ENCODE measurements at places on chromosomes 6 and 20. TPM values are rescaled to one million over a fixed set of nuclear protein-coding genes. Genes with fewer than 3 reads are reported as not detected.

- H3K4me3 ChIP-seq: no peak overlapping the region
- no peaks in the 10 kb centered on the region for H3K36me3 ChIP-seq
- H3K27me3 ChIP-seq: no peaks in the 10 kb centered on the region
- no peaks in the 10 kb centered on the region for H3K4me1 ChIP-seq
- H3K27ac ChIP-seq: no peak overlapping the region
Observed at GRCh38 chr20:14210146-14210545, 127.3 kb downstream of the FLRT3 start.

GRCh38 chr20:60883496-60883895 is 368.6 kb upstream of the CDH4 start:
- H3K4me3 ChIP-seq: no peak overlapping the region
- no peaks in the 10 kb centered on the region for H3K36me3 ChIP-seq
- H3K27me3 ChIP-seq: no peaks in the 10 kb centered on the region
- no peaks in the 10 kb centered on the region for H3K4me1 ChIP-seq
- no peak for DNase-seq

DNA sequence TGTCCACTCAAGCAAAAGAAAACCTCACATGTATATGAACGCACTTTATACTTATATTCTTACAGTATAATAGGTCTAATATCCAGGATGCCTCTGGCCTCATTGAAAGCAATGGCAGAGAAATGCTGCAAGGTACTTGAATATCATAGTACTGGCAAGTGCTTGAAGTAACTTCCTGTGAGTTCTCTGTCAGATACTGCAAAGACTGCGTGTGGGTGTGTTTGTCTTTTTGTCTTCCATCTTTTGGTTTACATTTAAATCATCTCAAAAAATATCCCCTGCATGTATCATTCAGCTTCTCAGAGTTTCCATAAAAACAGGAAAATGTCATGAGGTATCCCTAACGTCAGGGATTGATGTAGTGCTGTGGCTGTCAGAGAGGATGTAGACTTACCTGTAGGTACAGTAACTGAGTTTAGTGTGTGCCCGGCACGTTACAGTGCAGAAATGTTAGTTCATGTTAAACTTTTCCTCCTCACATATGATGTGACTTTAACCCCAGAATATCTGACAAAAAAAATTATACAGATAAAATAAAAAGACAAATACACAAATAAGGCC is 184.3 kb downstream of the DST start:
- no peak overlapping the region for H3K27ac ChIP-seq
- H3K27me3 ChIP-seq: no peaks in the 10 kb centered on the region
- DNase-seq: no peak
- H3K4me1 ChIP-seq: no peaks in the 10 kb centered on the region
- no peak overlapping the region for H3K4me3 ChIP-seq

PNLDC1 gene
- polyA plus RNA-seq: 0.20 TPM

ATP5F1E gene
- polyA plus RNA-seq: 71.1 TPM

- no peak for DNase-seq
- H3K4me1 ChIP-seq: no peaks in the 10 kb centered on the region
- H3K36me3 ChIP-seq: no peaks in the 10 kb centered on the region
- H3K27me3 ChIP-seq: no peaks in the 10 kb centered on the region
Observed at GRCh38 chr6:1216488-1216974, 95.4 kb upstream of the FOXQ1 start.

PTGIS gene
- 0.15 TPM for polyA plus RNA-seq

SLC17A3 gene
- not detected for polyA plus RNA-seq

MAP7 gene
- 0.67 TPM for polyA plus RNA-seq

LTA gene
- 9.2 TPM for polyA plus RNA-seq

APMAP gene
- 26.5 TPM for polyA plus RNA-seq

CPNE5 gene
- 11.9 TPM for polyA plus RNA-seq

- H3K27ac ChIP-seq: no peak overlapping the region
- no peaks in the 10 kb centered on the region for H3K4me1 ChIP-seq
- H3K4me3 ChIP-seq: no peak overlapping the region
- no peaks in the 10 kb centered on the region for H3K36me3 ChIP-seq
- DNase-seq: no peak
Observed at GRCh38 chr6:52108128-52108527, 20.7 kb upstream of the PKHD1 start.

GRCh38 chr20:1164871-1165270 is 19.9 kb downstream of the TMEM74B start:
- H3K36me3 ChIP-seq: peaks cover 92% of the 10 kb centered on the region
- H3K27me3 ChIP-seq: no peaks in the 10 kb centered on the region
- H3K4me1 ChIP-seq: no peaks in the 10 kb centered on the region
- no peak overlapping the region for H3K4me3 ChIP-seq
- DNase-seq: no peak

TP53TG5 gene
- polyA plus RNA-seq: not detected

GRCh38 chr6:80145921-80146320 is 39.5 kb downstream of the BCKDHB start:
- DNase-seq: no peak
- H3K27ac ChIP-seq: no peak overlapping the region
- H3K4me3 ChIP-seq: no peak overlapping the region

GRCh38 chr6:137980777-137981176 is 113.7 kb downstream of the TNFAIP3 start:
- no peak overlapping the region for H3K4me3 ChIP-seq
- H3K36me3 ChIP-seq: no peaks in the 10 kb centered on the region
- no peaks in the 10 kb centered on the region for H3K27me3 ChIP-seq
- no peak overlapping the region for H3K27ac ChIP-seq

- H3K27me3 ChIP-seq: no peaks in the 10 kb centered on the region
- H3K36me3 ChIP-seq: no peaks in the 10 kb centered on the region
- no peaks in the 10 kb centered on the region for H3K4me1 ChIP-seq
- DNase-seq: no peak
Observed at GRCh38 chr6:55826941-55827340, 48.4 kb downstream of the BMP5 start.

DNA sequence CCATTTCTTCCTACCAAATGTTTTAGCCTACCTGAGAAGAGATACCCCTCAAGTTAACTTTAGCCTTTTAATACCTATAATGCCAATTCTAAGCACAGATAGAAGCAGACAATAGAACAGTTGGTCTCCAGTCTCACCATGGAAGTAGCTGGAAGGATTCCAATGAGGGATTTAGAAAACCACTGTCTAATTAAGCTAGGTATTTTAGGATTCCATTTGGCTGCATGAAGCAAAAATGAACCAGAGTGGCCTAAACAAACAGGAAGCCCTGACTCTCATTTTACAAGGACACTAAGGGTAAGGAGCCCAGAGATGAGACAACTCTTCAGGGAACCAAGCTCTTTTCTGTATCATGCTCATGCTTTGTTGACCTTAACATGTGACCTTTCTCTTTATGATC is 199.2 kb downstream of the ALDH8A1 start:
- DNase-seq: no peak
- no peak overlapping the region for H3K27ac ChIP-seq
- no peaks in the 10 kb centered on the region for H3K4me1 ChIP-seq
- no peaks in the 10 kb centered on the region for H3K36me3 ChIP-seq

- no peak for DNase-seq
- H3K4me1 ChIP-seq: no peaks in the 10 kb centered on the region
- H3K36me3 ChIP-seq: no peaks in the 10 kb centered on the region
Observed at GRCh38 chr20:43304598-43304997, 114.9 kb upstream of the PTPRT start.

DNA sequence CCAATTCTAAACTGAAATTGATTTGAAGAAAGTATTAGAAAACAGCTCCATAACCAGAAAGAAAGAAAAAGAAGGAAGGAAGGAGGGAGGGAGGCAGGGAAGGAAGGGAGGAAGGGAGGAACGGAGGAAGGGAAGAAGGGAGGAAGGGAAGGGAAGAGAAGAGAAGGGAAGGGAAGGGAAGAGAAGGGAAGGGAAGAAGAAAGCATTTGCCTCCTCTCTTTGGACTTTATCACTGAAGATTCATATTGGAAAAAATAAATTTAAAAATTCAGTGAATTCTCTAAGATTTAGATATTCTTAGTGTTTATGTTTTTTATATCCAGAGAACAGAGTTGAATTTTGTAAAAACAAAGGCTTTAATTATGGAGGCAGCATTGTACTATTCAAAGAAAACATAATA is 68.5 kb upstream of the NXT1 start:
- DNase-seq: no peak
- H3K4me1 ChIP-seq: no peaks in the 10 kb centered on the region
- H3K4me3 ChIP-seq: no peak overlapping the region
- no peaks in the 10 kb centered on the region for H3K36me3 ChIP-seq
- no peak overlapping the region for H3K27ac ChIP-seq
- no peaks in the 10 kb centered on the region for H3K27me3 ChIP-seq

DNA sequence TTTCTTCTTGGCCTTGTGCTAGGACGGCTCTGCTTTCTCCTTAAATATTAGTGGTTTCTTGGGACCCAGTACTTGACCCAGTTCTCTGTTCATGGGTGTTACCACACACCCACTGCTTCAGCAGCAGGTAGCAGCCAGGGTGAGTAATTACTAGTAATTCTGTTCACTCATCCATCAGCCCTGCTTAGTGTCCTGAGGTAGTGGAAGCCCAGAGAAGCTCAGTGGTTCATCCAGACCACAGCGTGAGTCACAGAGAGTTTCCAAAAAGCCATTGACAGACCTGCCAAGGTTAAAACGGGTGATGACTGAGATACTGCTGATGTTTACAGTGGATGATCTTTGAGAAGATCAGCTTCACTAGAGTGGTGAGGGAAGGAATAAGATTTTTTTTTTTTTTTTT is 51.7 kb upstream of the HINT3 start:
- no peaks in the 10 kb centered on the region for H3K27me3 ChIP-seq
- H3K27ac ChIP-seq: no peak overlapping the region
- no peaks in the 10 kb centered on the region for H3K36me3 ChIP-seq
- H3K4me1 ChIP-seq: peaks cover 6% of the 10 kb centered on the region
- H3K4me3 ChIP-seq: no peak overlapping the region

DNA sequence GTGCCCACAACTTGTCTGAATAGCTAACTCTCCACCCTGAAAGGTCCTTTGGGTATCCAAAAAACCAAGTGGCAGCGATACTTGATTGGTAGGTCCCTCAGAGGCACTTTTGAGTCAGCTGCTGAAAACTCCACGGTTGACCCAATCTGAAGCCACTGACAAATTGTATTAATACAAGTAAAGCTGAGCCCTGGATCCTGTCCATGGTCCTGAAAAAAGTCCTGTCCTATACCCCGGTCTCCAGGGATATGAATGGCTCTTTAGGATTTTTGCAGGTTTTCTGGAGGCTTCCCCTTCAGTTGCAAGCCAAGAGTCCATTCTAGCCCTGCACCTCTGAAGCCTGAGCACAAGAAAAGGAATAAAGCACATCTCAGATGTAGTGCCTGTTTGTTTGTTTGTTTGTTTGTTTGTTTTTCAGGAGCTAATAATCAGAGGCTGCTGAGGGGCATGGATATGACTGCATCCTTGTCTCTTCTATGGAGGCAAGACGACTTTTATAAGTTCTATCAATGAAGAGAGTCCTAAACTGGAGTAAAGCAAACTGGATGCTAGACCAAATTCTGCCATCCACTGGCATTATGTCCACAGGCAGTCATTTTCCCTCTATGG is 1.7 kb upstream of the SLC12A5 start:
- peaks cover 13% of the 10 kb centered on the region for H3K4me1 ChIP-seq
- H3K27ac ChIP-seq: no peak overlapping the region
- no peak overlapping the region for H3K4me3 ChIP-seq
- no peak for DNase-seq
- peaks cover 55% of the 10 kb centered on the region for H3K27me3 ChIP-seq

- no peak overlapping the region for H3K4me3 ChIP-seq
- no peaks in the 10 kb centered on the region for H3K27me3 ChIP-seq
- H3K27ac ChIP-seq: no peak overlapping the region
Observed at GRCh38 chr20:53097791-53098190, 125.6 kb downstream of the TSHZ2 start.

SLC17A1 gene
- polyA plus RNA-seq: not detected

LY6G6F gene
- 0.68 TPM for polyA plus RNA-seq

MLN gene
- not detected for polyA plus RNA-seq

DNA sequence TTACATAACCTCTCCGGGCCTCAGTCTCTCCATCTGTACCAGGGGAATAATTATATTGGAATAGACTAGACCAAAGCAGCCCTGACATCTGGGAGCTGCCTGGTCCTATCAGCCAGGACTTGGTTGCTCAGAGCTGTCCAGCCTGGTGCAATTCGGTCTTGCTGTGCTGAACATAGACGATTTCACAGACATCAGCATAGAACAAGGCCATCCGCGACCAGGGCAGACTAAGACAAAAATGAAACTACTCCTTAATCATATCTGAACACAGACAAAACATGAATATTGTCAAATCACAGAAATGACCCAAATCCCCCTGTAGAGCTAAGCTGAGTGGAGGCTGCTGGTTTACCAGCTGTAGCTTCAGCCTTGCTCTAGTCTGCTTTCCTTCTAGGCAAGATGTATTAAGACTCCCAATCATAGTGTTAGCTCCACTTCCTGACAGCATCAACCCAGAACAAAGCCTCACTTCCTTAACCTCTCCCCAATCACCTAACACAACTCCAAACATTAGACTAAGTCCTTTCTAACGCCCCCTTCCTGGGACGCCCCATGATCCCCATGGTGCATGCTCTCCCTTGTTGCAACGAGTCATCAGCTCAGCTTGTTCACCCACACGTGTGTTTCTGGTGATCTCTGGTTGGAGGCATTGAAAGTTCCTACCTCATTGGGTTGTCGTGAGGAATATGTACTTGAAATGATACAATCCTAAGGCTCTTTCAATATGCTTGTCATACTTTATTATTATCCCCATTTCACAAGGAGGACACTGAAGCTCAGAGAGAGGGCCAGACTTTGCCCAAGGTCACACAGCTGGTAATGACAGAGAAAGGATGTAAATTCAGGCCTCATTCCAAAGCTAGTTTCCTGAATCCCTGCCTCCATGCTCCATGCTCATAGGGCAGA is 3.5 kb upstream of the MAPK13 start:
- no peak for DNase-seq
- no peaks in the 10 kb centered on the region for H3K27me3 ChIP-seq
- H3K4me1 ChIP-seq: peaks cover 98% of the 10 kb centered on the region

- H3K4me1 ChIP-seq: no peaks in the 10 kb centered on the region
- no peak for DNase-seq
Observed at GRCh38 chr6:142627474-142627873, 317.5 kb downstream of the HIVEP2 start.

- no peaks in the 10 kb centered on the region for H3K27me3 ChIP-seq
- peaks cover 10% of the 10 kb centered on the region for H3K4me1 ChIP-seq
- no peak overlapping the region for H3K27ac ChIP-seq
- no peak for DNase-seq
- no peak overlapping the region for H3K4me3 ChIP-seq
Observed at GRCh38 chr20:19947611-19948264, 69.4 kb upstream of the NAA20 start.

LTB gene
- polyA plus RNA-seq: 838 TPM

DNA sequence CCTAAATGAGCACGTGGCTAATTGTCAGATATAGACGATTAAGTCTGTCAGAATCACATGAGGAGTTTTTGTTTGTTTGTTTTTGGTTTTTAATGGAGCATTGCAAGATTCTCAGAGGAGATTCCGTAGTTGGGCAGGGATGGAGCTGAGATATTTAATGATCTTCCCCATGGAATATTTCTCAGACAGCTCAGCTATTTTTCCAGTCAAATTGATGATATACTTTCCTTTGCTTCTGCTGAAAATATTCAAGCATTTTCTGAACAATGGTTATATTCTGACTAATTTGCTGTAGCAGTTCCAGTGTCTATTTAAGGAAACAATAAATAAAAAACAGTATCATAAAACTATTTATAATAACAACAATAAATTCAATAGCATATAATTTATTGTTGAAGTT is 348.4 kb downstream of the KIF16B start:
- no peak for DNase-seq
- H3K4me3 ChIP-seq: no peak overlapping the region
- H3K4me1 ChIP-seq: no peaks in the 10 kb centered on the region
- no peaks in the 10 kb centered on the region for H3K27me3 ChIP-seq
- no peaks in the 10 kb centered on the region for H3K36me3 ChIP-seq

NFKBIL1 gene
- polyA plus RNA-seq: 24.2 TPM

TMEM244 gene
- polyA plus RNA-seq: not detected

All from spleen (tissue), 13 donors.